ENCODE measurements at places on chromosomes 6 and 20.

- DNase-seq = no peak
These were observed 12.9 kb upstream of the FAM210B start for GRCh38 chr20:56345911-56346310.

DNA sequence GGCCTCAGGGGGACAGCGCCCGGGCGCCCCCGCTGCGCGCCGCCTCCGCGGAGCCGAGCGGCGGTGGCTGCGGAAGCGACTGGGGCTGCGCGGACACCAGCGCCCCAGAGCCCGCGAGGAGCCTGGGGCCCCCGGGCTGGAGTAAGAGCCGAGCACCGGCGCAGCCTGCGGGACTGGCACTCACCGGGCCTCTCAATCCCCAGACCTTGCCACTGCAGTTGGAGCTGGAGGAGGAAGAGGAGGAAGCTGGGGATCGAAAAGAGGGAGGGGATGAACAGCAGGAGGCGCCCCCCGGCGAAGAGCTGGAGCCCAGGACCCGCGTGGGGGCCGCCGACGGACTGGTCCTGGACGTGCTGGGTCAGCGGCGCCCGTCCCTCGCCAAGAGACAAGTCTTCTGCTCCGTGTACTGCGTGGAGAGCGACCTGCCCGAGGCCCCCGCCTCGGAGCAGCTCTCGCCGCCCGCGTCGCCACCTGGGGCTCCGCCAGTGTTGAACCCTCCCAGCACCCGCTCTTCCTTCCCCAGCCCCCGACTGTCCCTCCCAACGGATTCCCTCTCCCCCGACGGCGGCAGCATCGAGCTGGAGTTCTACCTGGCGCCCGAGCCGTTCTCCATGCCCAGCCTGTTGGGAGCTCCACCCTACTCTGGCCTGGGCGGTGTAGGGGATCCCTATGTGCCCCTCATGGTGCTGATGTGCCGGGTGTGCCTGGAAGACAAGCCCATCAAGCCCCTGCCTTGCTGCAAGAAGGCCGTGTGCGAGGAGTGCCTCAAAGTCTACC lies 590 bp downstream of the RNF217 start:
- peak; percentile 93 for DNase-seq

GRCh38 chr6:45967363-45967762 lies 48.3 kb downstream of the CLIC5 start:
- no peak for DNase-seq

DNA sequence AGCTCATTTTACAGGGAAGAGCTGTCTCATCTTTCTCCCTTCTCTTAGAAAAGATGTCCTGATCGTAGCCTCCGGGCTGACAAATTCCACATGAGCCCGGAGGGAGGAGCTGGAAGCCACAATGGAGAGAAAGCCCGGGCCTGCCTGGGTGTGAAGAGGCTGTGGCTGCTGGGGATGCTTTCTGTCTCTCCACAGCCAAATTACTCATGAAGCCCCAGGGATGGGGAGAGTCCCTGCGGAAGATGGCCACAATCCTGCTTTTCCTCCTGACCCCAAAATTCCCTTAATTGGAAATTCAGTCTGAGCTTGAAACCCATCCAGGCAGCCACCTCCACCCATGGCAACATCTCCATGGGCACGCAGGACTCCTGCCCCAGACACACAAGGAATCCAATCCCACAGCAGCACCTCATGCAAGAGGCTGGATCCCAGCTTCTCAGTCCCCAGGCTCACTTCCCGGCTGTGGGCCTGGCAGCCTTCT lies 32.4 kb downstream of the JPH2 start:
- no peak for DNase-seq

- no peak for DNase-seq
These were observed 37.3 kb downstream of the PSMG4 start for GRCh38 chr6:3296078-3296477.

- no peak for DNase-seq
These were observed 14.7 kb downstream of the LRRC73 start for GRCh38 chr6:43495409-43495941.

DNA sequence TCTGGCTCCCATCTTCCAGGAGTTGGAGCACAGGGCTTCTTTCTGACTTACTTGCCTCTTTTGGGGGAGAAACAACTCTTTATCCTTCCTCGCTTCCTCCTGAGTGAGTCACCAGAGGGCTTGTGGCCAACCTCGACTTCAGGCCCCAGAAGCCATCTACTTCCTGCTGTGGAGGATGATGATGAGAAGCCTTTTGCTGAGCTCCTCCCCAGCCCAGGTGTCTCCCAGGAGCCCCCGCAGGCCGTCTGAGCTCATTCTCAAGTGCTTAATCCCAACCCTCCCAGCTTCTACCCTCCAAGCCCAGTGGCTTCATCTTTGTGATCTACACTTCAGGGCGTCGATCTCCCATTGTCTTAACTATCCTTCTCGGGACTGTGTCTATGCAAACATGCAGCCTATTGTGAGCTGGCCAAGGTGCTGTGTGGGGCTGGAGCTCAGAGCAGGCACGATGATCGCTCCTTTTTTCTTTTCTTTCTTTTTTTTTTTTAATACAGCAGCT lies 27.9 kb downstream of the SDCBP2 start:
- DNase-seq = no peak

DNA sequence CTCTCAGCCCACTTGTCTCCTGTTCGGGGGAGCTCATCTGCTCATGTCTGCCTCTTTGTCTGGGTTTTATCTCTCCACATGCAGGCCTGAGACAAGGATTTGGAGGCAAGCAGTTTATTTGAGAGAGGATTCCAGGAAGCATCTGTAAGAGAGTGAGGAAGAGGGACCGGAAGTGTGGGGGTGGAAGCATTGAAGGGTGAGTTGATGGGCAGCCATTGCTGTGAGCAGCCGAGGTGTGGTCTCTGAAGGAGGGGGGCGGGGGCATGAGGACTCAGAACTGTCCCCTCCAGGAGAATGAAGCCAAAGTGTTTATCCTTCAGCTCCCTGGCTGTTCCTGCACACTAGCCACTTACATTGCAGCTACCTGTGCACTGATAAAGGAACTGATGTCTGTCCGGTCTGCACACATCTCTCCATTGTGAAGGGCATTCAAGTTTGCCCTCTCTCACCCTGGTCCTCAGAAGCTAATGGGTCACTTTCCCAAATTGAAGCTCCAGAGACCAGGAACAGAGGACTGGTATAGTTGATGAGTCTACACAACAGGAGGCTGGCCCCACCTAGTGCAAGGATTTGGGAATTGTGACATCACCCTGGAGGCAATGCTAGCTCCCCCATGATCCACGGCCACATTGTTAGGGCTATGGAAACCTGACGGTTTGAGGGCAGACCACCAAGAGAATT lies 100.5 kb upstream of the FOXA2 start:
- DNase-seq = no peak

DNA sequence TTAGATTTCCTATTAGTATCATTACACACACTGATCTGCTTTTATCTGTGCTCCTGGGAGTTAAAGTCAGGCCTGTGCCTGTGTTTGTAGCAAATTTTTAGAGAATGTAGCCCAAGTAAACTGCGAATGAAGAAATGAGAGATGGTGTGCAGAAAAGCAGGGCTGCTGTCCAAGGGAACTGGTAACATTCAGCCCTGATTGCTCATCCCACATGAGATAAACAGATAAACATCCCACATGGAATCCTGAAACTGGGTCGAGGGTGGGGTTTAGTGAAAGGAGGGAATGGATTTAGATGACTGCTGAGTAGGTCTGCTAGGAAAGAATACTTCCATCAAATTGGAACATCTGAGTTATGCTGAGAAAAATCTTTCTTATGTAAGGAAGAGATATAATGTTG lies 69.1 kb downstream of the GRIK2 start:
- DNase-seq = no peak

DNA sequence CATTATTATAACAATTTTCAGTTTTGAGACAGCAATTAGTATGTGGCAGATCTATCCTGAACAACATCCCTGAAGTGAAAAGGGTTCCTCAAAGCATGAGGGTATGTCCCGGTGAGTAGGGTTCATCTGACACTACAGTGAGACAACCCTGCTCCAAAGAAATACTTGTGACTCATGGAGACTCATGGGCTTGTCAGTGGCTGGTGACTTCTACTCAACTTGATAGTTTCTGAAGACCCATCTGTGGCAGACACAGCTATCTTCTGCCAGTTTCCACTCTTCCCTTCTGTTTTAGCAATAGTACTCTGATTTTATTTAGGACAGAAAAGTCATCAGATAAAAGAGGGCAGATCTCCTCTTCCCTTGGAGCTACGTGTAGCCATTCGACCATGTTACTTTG lies 41.4 kb downstream of the MAP3K7 start:
- DNase-seq = no peak
